ENCODE measurements at places on chromosomes 13 and 19. TPM values are rescaled to one million over a fixed set of nuclear protein-coding genes. Genes with fewer than 3 reads are reported as not detected.

The NRTN gene
- 5.3 TPM for total RNA-seq

The SPRY2 gene
- total RNA-seq: 37.7 TPM

The KISS1R gene
- 2.6 TPM for total RNA-seq

The EFNB2 gene
- total RNA-seq: 10.3 TPM

The KEAP1 gene
- total RNA-seq: 80.6 TPM

The PSG7 gene
- not detected for total RNA-seq

The NCAN gene
- total RNA-seq: 2.7 TPM

- no peak for DNase-seq
Observed at GRCh38 chr13:71827241-71827640, 39.8 kb downstream of the DACH1 start.

DNA sequence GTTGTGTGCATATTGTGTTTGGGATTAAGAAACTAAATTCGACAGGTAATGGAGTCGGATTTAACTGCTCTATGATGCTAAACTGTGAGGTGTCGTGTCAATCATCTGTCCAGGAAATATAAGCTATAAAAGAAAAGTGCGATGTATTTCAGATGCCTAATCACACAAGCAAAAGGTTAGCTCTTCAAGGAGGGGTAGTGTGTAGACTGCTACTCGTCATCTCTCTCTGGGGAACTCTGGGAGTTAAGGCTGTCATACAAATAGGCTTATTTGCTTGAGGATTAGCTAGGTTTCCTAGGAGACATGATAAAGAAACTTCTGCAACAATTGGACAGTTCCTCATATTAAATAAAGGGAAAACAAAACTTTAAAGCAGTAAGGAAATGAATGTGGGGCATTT is 462.1 kb downstream of the OLFM4 start:
- no peak for DNase-seq

GRCh38 chr13:37960427-37960826 is 90.9 kb upstream of the TRPC4 start:
- DNase-seq: no peak

DNA sequence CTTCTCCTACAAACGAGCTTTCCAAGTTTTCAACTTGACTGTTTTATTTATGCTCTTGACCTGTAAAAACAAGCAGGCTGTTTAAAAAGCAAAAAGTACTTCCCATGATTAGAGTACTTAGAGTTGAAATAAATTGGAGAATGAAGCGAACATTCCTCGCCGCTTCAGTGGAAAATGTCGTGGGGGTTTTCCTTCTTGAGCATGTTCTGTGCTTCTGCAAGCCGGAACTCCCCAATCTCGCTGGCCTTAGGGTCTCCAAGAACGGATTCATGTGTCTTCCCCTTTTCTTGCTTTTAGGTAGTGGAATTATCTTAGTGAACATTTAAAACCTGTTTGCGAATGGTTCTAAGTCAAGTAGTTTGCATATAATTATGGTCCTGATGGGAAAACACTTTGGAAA is 103.6 kb upstream of the ZNF536 start:
- DNase-seq: no peak

GRCh38 chr19:13841086-13841961 is 35.6 kb upstream of the NANOS3 start:
- DNase-seq: no peak

GRCh38 chr13:113183450-113184129 is 24.9 kb downstream of the PCID2 start:
- no peak for DNase-seq

DNA sequence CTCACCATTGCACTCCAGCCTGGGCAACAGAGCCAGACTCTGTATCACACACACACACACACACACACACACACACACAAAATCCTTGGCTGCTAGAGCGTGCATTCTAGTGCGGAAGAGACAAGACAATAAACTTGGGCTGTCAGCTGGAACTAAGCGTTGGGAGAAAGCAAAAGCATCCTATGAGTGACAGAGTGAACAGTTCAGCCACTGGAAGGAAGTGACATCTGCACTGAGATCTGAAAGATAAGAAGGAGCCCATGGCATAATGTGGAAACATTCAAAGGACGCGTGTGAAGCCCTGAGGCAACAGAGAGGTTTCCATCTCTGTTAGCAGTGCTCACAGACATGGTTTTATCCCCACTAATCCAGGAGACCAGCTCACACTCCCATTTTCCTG is 3.5 kb upstream of the SLC1A5 start:
- no peak for DNase-seq

GRCh38 chr13:30216111-30216510 is 91.2 kb downstream of the KATNAL1 start:
- DNase-seq: no peak

- DNase-seq: no peak
Observed at GRCh38 chr19:7590256-7590655, 5.4 kb upstream of the CAMSAP3 start.

DNA sequence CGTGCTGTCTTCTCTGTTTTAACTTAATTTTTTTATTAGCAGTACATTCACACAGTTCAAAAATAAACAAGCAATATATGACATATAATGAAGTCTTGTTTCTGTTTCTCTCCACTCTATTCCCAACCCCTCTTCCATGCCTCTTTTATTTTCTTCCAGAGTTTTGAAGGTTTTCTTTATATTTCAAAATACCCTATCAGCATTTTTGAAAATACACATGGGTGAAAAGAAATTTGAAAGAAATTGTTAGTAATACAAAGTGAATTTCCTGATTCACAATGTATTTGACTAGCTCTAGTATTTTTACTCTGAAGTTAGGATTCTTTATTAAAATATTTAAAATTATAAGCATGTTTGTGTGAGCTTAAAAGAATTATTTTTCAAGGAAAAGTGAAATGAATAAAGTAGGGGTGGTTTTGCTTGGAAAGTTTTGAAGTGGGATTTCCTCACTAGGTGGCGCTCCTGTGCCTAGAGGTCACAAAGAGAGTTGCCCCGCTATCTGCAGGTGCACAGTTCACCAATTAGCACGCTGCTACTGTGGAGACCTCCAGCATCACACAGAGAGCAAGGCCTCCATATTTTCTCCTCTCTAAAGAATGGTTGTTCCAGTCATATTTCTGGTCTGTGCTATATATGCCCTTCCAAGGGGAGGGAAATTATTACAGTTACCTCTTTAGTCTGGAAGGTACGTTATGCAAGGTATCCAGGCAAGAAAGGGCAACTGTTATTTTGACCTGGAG is 37.6 kb downstream of the SOX21 start:
- no peak for DNase-seq

- no peak for DNase-seq
Observed at GRCh38 chr19:15838351-15838750, 22.9 kb upstream of the OR10H1 start.

GRCh38 chr13:21069561-21070004 is 8.2 kb upstream of the LATS2 start:
- no peak for DNase-seq

DNA sequence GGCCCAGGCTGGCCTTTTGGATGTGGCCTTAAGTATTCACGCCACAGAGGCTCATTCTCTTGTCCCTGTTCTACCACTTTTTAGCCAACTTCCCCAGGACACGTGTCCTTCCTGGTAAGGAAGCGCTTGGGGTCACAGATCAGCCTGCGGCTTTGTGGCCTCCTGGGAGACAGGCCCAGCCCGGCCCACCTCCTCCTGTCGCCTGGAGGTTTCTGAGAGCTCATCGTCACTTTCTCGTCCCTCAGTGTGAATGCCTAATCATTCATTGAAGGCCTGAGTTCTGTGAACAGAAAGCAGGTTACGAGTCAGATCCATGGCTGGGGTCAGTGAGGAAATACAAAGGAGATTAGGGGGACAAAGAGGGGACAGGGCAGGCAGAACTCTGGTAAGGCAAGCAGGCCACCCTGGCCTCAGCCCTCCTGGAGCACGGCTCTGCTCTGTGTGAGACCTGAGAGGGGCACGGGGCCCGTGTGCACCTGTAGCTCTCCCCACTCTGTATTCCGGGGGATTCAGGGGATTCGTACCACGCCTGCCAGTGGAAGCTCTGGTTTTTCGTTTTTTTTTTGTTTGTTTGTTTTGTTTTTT is 38.6 kb upstream of the TSHZ3 start:
- DNase-seq: no peak

DNA sequence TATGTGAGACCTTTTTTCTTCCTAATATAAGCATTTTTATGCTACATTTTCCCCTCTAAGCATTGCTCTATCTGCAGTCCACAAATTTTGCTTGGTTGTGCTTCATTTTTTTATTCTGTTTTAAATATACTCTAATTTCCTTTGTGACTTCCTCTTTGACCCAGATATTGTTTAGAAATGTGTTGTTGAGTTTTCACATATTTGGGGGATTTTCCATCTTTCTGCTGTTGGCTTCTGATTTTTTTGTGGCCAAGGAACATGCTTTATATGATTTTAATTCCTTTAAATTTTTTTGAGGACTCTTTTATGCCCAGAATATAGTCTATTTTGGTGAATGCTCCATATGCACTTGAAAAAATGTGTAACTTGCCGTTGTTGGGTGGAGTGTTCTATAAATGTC is 22.9 kb downstream of the UBAC2 start:
- DNase-seq: no peak

GRCh38 chr13:25727250-25727649 is 324.6 kb downstream of the SHISA2 start:
- no peak for DNase-seq

GRCh38 chr19:1745589-1746031 is 7.7 kb upstream of the ONECUT3 start:
- no peak for DNase-seq

GRCh38 chr13:110731072-110731471 is 17.6 kb downstream of the ING1 start:
- DNase-seq: no peak

DNA sequence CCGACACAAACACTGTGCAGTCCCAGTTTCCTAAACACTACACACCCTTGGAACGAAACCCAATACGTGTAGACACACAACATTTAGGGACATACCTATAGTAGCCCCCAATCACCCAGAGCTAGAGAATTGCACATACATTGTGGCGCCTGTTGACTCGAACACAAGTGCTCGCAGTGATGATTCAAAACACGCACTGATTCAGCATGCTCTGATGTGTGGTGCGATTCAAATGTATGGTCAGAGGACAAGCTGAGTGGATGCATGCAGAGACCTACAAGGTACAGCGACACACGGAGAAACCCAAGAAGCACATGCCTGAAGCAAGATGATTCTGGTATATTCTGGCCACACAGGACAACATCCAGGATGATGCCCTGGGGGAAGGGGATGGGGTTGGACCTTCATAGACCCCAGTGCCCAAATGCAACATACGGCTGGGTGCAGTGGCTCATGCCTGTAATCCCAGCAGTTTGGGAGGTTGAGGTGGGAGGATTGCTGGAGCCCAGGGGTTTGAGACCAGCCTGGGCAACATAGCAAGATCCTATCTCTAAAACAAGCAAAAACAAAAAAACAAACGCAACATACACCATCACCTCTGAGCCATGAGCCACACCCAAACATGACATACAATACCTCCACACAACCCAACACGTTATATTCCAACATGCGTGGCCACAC is 997 bp upstream of the KCNN4 start:
- DNase-seq: no peak

DNA sequence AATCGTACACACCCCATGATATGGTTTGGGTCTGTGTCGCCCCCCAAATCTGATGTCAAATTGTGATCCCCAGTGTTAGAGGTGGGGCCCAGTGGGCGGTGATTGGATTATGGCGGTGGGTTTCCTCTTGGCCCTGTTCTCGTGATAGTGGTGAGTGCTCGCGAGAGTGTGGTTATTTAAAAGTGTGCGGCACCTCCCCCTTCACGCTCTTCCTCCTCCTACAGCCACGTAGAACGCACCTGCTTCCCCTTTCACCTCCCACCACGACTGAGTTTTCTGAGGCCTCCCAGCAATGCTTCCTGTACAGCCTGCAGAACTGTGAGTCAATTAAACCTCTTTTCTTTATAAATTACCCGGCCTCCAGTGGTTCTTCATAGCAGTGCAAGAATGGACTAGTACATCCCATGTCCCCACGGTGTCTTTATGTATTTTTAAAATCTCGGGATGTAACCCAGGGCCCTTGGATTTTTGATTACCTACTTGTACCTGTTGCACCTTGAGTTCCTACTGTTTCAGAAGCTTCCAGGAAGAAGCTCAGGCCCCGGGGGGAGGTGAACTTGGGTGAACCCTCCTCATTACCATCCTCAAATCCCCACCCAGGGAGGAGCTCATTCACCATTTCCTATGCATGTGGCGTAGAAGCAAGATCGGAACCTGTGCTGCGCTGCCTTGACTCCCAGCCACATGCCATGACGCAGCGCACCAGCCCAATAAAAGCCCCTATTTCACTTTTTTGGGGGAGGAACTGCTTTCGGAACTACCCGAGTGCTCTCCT is 52.4 kb downstream of the TEX29 start:
- DNase-seq: peak; percentile 29

DNA sequence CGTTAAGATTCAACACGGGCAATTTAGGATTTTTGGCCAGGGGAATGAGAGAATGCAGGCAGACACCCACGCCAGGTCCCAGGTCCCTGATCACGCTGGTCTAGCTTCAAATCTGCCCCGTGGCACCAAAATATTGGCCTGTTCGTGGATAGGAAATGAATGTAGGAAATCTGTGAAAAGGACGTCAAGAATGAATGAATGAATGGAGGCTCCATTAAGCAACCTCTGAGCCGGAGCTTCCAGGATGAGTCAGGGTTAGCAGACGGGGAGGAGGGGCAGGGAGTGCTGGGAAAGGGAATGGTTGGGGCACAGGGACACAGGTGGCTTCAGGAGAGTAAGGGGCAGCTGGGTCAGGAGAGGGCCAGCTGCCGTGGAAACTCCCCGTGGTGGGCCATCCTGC is 4.2 kb downstream of the SULT2B1 start:
- no peak for DNase-seq

- DNase-seq: no peak
Observed at GRCh38 chr13:42181381-42181953, 90.5 kb upstream of the AKAP11 start.

GRCh38 chr19:39264306-39265290 is 3.6 kb upstream of the IFNL2 start:
- no peak for DNase-seq

GRCh38 chr13:32726374-32727037 is 140.3 kb downstream of the PDS5B start:
- no peak for DNase-seq

- no peak for DNase-seq
Observed at GRCh38 chr13:29963089-29963488, 112.7 kb upstream of the UBL3 start.

DNA sequence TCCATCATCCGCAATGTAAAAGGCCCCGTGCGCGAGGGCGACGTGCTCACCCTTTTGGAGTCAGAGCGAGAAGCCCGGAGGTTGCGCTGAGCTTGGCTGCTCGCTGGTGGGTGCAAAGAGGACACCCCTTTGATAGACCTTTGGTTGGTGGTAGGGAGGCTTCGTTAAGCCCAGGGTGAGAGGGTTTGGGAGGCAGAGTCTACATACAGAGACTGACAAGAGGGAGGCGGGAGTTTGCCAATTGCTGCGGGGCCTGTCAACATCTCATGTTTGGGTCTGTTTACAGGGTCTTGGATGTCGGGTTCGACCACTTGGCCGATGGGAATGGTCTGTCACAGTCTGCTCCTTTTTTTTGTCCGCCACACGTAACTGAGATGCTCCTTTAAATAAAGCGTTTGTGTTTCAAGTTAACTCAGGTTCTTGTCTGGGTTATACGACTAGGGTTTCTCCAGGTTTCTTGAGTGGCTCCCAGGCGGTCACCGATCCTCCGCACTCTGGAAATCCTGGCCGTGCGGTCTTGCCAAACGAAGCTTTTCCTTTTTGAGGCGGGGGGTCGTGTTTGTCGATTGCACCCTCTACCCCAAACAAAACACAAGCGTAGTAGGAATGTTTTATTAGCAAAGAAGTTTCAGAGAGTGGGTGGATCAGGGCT is 816 bp downstream of the RPS28 start:
- DNase-seq: no peak

GRCh38 chr19:4069331-4069959 is 2.7 kb upstream of the ZBTB7A start:
- DNase-seq: no peak

- DNase-seq: no peak
Observed at GRCh38 chr13:49342454-49342853, 94.7 kb downstream of the CDADC1 start.
